ENCODE measurements at places on chromosomes 3 and 15.

GRCh38 chr3:22115581-22115980 lies 364.6 kb upstream of the ZNF385D start:
- DNase-seq, result no peak

GRCh38 chr3:45640091-45640507 lies 45.5 kb downstream of the LIMD1 start:
- no peak for DNase-seq

GRCh38 chr15:98760975-98761374 lies 112.6 kb downstream of the IGF1R start:
- DNase-seq, result no peak

DNA sequence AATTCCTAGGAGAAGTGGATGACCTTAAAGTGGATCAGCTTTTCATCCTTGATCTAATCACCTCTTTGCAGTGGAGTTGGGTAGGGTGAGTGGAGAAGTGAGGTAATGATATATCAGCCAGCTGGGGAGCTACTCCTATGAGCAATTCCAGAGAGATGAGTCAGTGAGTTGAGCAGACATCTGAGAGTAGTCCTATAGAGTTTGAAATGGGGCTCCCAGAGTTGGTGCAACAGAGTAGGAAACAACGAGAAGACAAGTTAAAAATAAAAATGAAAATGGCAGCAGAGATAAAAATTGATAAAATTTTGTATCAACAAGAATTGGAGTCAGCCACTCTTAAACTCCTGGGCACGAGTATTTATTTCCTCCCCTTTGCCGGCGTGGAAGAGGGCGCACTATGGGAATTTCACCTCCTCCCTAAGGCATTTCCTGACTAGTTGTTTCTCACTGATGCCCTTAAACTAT lies 150.8 kb upstream of the DPH6 start:
- no peak for DNase-seq

DNA sequence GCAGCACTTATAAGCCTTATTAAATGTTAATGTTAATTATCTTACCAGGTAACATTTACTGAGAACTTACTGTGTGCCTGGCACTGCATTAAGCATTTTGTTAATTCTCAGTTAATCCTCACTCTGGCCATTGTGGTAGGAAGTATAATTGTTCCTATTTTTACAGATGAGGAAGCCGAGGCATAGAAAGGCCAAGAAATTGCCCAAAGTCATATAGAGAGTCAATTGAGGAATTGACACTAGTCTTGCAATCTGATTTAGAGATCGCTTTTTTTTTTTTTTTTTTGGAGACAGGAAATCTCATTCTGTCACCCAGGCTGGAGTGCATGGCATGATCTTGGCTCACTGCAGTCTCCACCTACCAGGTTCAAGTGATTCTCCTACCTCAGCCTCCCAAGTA lies 132.6 kb upstream of the PROK2 start:
- no peak for DNase-seq

All from activated CD4-positive, alpha-beta T cell treated with anti-CD3 and anti-CD28 coated beads, Interleukin-2, Interleukin-4, amounts not matched to agents 100 ng/mL and 50 ng/mL, durations not matched to agents 16 hours and 8 hours (primary cell).